IMR-90 (cell line): ENCODE measurements at places on chromosomes 12 and 14.
A peak's percentile ranks its signal among the peaks of the same experiment; 100 is the strongest.

DNA sequence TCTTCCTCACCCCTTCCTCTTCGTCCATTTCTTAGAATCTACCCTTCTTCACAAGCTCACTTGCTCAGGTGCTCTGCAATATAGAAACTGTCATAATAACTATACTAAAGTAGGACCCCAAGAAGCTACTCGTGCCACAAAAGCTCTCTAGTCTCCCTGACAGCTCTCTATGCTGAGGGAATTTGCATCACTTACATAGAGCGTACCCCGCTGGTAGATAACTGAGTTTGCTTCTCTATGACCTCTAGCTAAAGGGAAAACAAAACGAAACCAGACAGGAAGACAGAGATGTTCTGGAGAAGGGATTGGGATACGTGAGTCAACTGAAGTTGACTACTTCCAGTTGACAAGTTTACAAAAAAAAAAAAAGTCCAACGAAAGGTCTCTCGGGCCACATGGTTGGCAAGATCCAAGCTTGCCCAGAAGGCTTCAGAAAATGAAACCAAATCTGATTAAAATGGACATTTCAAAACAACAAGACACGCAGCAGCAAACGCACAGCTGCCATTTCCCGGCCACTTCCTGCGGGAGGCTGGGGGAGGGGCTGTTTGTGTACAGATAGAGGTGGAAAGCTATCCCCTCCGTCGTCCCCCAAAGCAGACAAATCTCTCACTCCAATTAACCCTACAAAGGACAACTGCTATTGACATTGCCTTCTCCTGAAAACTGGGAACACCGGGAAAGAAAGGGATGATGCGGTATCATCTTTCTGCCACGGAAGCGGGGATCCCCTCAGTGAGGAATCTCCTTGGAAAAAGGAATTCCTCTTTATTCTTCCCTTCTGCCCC lies 1.3 kb downstream of the BAZ2A start:
- DNase-seq: peak; percentile 74

DNA sequence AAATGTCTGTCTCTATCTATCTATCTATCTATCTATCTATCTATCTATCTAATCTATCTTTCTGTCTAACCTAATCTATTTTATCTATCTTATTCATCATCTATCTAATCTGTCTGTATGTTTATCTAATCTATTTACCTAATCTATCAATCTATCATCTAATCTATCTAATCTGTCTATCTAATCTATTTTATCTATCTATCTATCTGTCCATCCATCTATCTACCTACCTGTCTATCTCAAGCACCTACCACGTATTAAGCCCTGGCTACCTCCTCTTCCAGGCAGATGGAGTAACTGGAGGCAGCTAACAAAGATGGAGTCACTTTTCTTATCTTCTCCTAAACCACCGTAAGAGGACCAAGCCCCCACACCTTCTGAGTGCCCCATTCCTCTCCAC lies 5.8 kb downstream of the CD4 start:
- DNase-seq: no peak

GRCh38 chr14:24135584-24135833 lies 485 bp upstream of the PSME1 start:
- DNase-seq: no peak

- DNase-seq: no peak
Observed at GRCh38 chr14:69323266-69323998, 63.5 kb downstream of the GALNT16 start.

- no peak for DNase-seq
Observed at GRCh38 chr12:11836282-11837151, 187.0 kb downstream of the ETV6 start.

GRCh38 chr12:130013771-130014484 lies 110.1 kb upstream of the TMEM132D start:
- DNase-seq: no peak

- DNase-seq: no peak
Observed at GRCh38 chr12:77324416-77324762, 259.0 kb upstream of the E2F7 start.

DNA sequence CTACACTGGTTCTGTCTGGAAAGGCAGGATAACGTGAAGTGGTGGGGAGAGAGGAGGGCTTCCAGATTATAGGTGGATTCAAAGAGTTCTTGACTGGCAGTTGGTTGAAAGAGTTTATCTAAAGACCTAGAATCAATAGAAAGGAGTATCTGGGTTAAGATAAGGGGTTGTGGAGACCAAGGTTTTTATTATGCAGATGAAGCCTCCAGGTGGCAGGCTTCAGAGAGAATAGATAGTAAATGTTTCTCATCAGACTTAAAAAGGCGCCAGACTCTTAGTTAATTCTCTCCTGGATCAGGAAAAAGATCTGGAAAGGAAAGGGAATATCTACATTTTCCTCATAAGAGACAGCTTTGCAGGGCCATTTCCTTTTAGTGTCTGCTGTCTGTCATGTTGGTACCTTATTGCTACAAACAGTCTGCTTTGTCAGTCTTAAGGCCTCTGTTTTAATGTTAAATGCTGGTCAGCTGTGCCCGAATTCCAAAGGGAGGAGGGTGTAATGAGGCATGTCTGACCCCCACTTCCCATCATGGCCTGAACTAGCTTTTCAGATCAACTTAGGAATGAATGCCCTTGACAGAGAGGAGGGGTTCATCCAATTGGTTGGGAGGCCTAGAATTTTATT lies 401.3 kb downstream of the FUT8 start:
- DNase-seq: no peak

DNA sequence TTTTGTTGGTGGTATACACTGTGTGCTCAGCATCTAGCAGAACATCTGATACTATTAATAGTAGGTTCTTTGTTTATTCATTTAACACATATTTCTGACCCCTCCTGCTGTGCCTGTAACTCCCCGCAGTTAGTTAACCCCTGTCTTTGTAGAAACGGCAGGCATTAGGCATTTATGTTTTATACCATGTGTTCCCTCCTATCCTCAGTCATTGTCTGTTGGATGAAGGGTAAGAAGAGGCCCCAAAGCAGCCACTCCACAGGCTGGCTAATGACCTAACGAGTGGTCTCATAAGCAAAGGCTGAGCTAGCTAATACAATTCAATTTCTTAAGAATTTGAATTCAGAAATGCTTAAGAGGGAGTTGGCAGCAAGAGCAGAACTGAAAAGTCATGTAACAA lies 170.8 kb downstream of the TMX1 start:
- DNase-seq: no peak

GRCh38 chr14:97644365-97644764 lies 847.2 kb downstream of the VRK1 start:
- DNase-seq: no peak

DNA sequence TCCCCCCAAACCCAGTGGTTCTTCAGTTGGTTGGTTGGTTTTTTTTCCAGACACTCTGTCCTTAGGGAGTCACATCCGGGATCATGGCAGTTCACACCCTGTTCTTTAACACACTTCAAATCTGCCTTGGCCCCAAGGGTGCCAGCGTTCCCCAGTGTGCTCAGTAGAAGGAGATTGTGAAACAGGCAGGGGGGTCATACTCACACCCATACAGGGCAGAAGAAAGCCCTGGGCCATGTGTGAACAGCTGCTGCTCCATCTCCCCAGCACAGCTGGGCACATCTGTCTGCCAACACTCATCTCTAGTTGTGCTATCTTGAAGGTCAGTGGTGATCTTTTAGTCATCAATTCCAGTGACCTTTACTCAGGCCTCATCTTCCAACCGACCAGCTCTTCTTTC lies 64.4 kb upstream of the FUT8 start:
- no peak for DNase-seq
